ENCODE measurements at places on chromosomes 2 and 18.

DNA sequence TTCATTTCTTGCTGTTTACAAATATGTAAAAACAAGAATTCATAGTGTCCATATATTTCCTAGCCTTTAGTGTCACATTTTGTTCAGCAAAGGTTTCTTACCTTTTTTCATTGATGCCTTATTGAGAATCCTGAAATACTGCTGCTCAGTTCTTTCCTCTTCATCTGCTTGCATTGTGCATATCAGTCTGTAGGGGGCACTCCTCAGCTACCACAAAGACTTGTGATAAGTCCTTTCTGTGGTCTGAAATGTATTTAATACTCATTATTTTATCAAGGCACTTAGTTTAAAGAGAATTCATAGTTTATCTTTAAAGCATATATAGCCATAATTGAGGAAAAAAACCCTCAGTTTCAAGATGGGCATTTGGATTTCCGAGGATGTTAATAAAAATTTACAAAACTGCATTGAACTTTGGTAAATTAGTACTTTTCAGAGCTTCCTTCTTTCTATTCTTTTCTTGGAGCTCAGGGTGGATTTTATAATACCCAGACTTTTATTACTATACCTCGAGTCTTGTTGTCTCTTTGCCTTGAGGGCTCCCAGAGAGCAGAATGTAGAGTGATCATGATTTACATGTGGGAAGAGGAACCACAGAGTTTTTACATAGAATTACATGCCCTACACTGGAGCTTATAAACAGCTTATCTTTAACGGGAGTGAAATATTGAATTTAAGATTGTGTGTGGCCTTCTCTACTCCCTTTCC is 570.1 kb downstream of the PLCL1 start:
- DNase-seq: peak; percentile 63

GRCh38 chr18:55090564-55091188 is 131.4 kb upstream of the CCDC68 start:
- no peak for DNase-seq

DNA sequence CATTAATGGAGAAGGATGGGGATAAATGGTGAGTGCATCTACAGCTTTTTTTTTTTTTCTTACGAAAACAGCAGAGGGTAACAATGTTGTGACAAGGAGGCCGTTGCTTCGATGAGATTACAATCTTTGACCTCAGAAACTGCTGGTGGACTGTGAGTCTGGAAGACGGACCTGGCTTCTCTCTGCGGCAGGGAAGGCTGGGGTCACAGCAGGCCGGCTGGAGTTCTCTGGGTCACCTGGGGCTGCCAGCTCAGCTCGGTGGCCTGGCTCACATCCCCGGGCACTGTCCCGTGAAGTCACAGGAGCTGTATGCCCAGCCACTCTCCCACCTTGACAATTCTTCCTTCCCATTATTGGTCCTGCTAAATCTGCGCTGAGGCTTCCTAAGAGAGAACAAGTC is 160.8 kb downstream of the ACKR3 start:
- no peak for DNase-seq

- no peak for DNase-seq
Measured at GRCh38 chr2:161141033-161141432, 19.2 kb upstream of the TANK start.

DNA sequence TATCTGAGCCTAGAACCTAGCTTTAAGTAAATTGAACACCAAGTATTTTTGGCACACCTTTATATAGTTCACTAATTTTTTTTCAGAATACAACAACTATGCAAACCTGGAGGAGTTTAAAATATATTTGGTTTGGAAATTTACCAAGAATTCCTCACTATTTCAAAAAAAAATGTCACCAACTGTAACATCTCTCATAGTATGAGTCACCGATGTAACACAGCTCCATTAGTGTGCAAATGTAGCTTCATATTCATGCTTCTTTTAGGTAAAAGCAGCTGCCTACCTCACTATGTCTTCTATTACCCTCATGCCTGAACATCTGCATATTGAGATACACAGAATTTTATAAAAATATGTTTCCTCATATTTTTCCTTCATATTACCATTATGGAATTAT is 80.5 kb downstream of the NRXN1 start:
- DNase-seq: no peak

GRCh38 chr18:35026407-35027061 is 14.7 kb upstream of the MAPRE2 start:
- no peak for DNase-seq

DNA sequence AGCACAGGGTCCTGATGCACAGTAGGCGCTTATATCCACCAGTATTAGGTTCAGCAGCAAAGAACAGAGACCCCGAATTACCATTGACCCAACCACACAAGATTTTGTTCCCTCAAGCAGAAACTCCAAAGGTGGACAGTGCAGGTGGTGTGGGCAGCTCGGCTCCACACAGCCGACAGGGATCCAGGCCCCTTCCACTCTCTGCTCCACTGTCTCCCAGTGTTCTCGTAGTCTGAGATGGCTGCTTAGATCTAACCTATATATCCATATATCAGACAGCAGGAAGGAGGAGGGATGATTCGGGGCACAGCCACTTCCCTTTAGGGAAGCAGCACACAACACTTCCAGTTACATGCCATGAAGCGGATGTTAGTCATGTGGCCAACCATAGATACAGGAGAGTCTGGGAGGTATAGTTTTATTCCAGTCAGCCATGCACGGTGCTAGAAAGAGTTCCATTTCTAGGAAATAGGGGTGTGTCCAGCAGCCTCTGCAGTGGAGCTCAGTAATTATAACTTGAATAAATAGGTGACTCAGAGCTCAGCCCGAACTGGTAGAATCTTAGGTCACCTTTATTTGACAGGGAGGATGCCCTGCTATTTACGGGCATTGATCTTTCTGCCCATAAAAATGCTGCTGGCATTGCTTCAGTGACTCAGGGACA is 158.9 kb downstream of the TWIST2 start:
- DNase-seq: no peak

GRCh38 chr2:234974501-234975385 is 22.9 kb downstream of the SH3BP4 start:
- DNase-seq: no peak

GRCh38 chr2:30459140-30459539 is 12.1 kb downstream of the LCLAT1 start:
- no peak for DNase-seq

DNA sequence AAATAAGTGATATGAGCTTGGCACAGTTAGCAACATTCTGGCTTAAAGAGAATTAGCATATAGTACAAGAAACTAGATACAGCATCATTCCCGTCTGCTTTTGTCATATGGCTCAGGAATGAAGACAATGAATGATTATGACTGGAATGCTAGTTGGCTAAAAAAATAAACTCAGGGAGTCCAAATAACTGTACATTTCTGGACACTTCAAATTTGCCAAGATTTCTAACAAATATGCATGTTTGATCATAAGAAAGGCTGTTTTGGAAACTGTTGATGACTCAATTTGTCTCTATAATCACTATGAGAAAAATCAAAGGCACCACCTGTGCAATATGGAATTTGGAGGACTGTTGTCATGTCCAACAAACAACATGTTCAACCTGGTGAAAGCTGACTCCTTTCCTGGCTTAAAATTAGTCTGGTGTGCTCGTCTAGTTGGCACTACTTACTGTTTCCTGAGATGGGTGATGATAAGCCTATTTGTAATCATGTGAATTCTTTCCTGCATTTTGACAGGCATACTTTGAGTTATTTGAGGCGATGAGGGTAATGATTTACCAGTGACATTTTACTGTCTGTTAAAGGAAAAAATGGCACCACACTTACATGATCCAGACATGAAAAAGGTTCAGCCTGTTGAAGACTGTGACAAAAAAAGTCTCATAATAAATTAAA is 133.9 kb upstream of the CDH20 start:
- DNase-seq: peak; percentile 11

DNA sequence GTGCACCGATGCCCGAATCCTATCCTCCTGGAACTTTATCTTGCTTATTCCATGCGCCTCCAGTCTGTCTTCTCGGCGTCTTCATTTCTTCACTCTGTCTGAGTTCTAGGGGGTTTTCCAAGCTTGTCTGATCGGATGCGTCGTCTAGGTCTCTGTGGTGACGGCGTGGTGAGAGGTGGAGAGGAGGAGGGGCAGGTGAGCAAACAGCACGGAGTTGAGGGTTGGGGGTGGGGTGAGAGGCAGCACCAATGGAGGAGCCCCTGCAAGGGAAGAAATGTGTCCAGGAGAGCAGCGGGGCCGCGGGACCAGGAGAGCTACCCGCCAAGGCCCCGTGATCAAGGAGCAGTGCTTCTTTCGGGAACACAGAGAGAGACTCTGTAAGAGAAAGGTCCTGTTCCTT is 131.3 kb upstream of the TWIST2 start:
- DNase-seq: no peak

- no peak for DNase-seq
Measured at GRCh38 chr18:519019-519879, 18.7 kb upstream of the COLEC12 start.

- no peak for DNase-seq
Measured at GRCh38 chr18:3230401-3231334, 10.9 kb upstream of the MYOM1 start.

GRCh38 chr2:134564549-134564948 is 154.3 kb downstream of the TMEM163 start:
- no peak for DNase-seq

GRCh38 chr2:145931781-145932395 is 1412.0 kb upstream of the ZEB2 start:
- no peak for DNase-seq

DNA sequence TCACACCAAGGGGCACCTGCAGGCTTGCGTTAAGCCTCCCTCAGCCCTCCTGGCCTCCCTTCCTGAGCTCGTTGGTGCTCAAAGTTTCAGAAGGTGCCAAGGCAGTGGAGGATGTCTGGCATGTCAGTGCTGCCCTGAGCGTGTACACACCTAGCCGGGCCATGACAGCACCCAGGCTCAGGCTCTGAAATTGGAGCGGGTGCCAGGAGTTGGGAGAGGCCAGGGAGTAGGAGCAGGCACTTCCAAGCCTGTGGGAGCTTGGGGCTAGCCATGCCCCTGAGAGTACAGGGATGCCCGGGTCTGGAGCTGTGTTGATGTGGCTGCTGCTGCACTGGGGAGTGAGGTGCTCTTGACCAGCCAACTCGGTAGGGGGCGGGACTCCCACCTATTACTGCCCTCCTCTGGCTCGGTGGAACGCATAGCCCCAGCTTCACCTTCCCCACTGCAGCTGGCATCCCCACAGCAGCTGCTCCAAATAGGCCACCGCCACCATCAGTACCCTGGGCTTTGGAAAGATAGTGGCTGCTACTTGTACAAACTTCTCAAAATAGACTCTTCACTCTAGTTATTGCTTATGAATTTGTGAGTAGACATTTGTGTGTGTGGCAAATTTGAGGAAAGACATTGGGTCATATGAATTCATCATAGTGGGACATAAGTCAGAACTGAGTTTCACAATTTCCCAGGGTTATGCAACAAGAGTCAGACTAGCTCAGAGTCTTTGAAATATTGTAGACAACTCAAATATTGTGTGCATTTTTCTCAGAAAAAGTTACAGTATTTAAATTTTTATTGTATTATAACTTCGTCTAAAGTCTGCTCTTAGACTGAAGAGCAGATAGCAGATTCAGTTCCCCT is 6.8 kb upstream of the PCARE start:
- no peak for DNase-seq

DNA sequence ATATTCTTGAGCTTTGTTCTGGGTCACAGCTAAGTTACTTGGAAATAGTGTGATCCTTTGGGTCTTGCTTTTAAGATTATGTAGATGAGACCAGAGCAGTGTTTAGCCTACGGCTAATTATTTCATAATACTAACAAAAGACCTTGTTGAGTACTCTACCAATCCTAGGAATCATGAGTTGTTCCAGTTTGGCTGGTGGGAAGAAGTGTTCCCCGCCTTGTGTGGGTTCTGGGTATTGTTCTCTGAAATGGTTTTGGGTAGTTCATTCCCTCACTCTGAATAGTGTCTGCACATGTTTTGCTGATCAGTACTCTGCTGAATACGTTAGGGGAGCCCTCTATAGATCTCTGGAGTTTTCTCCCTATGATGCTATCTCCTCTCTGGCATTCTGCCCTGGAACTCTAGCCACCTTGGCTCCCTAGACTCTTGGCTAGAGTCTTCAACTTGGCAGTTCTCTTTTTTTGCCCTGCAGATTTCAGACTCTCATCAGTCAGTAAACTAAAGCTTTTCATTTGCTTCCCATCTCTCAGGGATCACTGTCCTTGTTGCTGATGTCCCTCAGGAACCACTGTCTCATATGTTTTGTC is 48.4 kb downstream of the NEMP2 start:
- no peak for DNase-seq

GRCh38 chr2:54029721-54030395 is 59.1 kb upstream of the PSME4 start:
- DNase-seq: peak; percentile 76

- DNase-seq: no peak
Measured at GRCh38 chr2:64943387-64944150, 45.6 kb upstream of the SLC1A4 start.

GRCh38 chr2:61157371-61158003 is 4.5 kb upstream of the C2orf74 start:
- no peak for DNase-seq

- DNase-seq: peak; percentile 53
Measured at GRCh38 chr2:108988796-108989713, at the start of gene EDAR. TSS of gene EDAR (minus strand) at chr2:108989220. CDS start at chr2:108931014, 58,206 bp downstream.

GRCh38 chr2:217905395-217905794 is 97.4 kb downstream of the TNS1 start:
- no peak for DNase-seq

GRCh38 chr2:59177748-59178147 is 936.6 kb upstream of the FANCL start:
- peak; percentile 64 for DNase-seq

GRCh38 chr2:145740302-145740701 is 1220.4 kb upstream of the ZEB2 start:
- no peak for DNase-seq

DNA sequence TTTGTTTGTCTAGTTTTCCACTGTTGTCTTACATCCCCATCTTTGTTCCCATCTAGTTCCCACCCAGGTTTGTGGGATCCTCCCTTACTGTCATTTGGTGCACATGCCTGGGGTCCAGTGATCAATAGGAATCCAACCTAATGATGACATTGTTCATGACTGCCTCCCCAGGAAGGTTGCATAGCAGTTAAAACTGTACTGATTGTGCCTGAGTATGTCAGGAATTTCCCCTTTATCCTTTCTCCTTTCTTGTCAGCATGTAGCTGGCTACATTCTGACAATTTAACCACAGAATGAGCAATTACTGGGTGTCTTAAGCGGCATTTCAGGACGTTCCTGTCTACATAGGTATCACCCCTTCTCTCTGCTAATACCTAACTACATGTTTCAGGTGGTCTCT is 653.0 kb downstream of the CNTNAP5 start:
- DNase-seq: no peak

DNA sequence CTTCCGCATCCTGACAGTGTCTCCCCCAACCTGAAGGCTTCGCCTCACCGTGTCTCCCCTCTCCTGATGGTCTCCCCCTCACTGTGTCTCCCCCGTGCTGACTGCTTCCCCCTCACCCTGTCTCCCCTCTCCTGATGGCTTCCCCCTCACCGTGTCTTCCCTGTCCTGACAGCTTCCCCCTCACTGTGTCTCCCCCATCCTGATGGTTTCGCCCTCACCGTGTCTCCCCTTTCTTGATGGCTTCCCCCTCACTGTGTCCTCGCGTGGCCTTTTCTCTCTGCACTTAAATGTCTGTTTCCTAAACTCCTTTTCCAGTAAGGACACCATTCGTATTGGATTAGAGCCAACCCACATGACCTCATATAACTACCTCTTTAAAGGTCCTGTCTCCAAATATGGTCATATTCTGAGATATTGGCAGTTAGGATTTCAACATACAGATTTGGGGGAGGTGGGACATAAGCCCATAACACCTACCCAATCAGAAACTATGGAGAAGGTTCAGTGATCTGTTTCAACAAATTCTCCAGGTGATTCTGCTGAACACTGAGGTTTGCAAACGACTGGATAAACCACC is 47.9 kb upstream of the RAB27B start:
- no peak for DNase-seq

GRCh38 chr18:41996020-41996419 is 41.0 kb downstream of the PIK3C3 start:
- no peak for DNase-seq

Data from NCI-H524 (cell line).